GM12891 (cell line): ENCODE measurements at places on chromosomes 7 and 10.

- no peak for DNase-seq
Measured at GRCh38 chr10:54843085-54843646, 42.1 kb upstream of the PCDH15 start.

DNA sequence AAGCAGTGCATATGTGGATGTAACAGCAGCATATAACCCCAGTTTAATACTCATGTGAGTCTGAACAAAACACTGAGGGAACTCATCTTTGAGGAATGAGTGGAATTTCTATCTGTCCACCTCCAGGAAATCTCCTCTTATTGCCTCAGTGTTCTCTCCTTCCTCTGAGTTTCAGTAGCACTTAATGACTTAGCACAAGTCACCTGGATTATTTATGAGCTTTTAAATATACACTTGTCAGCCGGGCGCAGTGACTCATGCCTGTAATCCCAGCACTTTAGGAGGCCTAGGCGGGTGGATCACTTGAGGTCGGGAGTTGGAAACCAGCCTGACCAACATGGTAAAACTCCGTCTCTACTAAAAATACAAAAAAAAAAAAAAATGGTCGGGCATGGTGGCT is 4.3 kb downstream of the LRRC20 start:
- no peak for DNase-seq

DNA sequence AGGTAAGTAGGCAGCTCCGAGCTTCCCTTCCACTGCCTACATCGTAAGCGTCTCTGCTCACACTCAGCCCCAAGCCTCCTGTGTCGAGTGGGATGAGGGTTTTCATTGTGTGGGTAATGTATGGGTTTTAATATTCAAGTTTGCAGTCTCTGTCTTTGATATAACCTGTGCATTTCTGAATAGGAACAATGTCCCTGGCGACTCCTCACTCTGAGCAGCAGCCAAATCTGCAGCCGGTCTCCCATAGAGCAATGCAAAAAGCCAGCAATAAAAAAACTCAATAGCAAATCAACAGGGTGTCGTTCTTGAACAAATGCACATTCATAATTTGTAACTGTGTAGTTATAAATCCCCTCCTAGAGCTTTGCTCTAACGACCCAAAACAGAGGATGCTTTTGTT is 33.4 kb downstream of the PPP1R17 start:
- no peak for DNase-seq

DNA sequence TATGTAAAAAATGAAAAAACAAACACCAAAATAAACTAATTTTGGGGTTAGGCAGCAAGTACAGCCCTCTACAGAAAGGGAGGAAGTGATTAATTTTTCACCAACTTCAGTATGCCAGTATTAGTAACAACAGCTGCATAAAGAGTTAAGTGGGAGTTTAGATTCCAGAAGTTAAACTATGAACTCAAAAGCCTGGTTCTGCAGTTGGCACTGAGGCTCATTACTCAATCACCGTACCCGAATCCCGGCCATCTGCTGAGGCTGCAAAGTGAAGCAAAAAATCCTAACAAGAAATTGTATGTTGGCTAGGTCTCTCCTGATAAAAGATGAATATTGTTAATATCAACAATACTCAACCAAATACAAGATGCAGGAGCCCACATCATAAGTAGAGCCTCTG is 4.0 kb downstream of the NUDT5 start:
- no peak for DNase-seq

GRCh38 chr7:11427686-11428273 is 404.2 kb downstream of the THSD7A start:
- DNase-seq, result no peak

DNA sequence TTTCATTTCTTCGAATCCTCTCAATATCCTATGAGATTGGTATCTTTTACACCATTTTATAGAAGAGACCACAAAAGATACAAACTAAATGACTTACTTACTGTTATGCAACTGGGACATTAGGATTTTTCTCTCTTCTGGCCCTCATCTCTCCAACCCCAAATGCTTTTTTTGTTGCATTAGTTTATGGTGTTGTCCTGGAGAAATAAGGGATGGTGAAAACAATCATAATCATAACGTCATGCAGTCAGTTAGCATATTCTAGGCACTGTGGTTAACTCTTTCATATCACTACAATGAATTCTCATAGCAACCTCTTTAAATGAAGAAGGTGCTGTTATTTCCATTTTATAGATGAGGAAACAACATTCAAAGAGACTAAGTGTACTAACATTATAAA is 104.6 kb downstream of the PON1 start:
- no peak for DNase-seq

DNA sequence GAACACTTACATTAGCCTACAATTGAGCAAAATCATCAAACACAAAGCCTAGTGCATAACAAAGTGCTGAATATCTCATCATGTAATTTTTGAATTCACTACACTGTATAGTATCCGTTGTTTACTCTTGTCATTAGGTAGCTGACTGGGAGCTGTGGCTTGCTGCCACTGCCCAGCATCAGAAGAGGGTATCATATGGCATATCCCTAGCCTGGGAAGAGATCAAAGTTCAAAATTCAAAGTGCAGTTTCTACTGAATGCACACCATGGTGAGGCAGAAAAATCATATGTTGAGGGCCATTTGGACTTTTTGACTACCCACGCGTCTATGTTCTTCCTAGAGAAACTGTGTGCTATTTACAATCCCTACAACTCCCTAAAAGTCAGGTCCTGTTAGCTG is 7.5 kb upstream of the ZC3HAV1 start:
- DNase-seq, result no peak

- DNase-seq, result no peak
Measured at GRCh38 chr7:64101126-64101942, 56.1 kb downstream of the ZNF727 start.

DNA sequence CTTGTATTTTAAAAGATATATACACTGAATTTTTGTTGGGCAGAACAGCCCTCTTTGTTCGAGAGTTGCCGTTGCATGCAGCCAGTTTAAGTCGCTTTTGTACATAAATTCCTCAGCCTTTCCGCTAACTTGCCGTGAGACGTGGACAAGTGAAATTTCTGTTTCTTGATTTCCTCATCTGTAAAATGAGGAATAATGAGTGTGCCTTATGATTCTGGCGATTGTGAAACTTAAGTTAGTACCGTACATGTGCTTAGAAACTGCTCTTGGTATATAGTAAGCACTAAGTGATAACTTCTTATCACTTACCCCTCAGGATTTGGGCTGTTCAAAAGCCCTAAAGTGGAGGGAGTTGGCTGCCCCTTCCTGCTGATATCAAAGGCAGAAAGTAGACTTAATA is 1.4 kb downstream of the CCNJ start:
- DNase-seq, result no peak

DNA sequence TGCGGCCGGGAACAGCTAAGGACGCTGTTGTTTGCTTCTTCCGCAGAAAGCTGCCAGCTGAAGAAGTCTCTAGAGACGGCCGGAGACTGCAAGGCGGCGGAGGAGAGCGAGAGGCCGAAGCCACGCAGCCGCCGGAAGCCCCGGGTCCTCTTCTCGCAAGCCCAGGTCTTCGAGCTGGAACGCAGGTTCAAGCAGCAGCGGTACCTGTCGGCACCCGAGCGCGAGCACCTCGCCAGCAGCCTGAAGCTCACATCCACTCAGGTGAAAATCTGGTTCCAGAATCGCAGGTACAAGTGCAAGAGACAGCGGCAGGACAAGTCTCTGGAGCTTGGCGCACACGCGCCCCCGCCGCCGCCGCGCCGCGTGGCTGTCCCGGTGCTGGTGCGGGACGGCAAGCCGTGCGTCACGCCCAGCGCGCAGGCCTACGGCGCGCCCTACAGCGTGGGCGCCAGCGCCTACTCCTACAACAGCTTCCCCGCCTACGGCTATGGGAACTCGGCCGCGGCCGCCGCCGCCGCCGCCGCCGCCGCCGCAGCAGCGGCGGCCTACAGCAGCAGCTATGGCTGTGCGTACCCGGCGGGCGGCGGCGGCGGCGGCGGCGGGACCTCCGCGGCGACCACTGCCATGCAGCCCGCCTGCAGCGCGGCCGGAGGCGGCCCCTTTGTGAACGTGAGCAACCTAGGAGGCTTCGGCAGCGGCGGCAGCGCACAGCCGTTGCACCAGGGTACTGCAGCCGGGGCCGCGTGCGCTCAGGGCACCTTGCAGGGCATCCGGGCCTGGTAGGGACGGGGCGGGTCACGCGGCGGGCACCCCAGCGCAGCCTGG is 2.4 kb downstream of the NKX2-3 start:
- no peak for DNase-seq

- no peak for DNase-seq
Measured at GRCh38 chr7:73988197-73988596, 39.8 kb upstream of the ELN start.

GRCh38 chr10:111139567-111139966 is 62.7 kb downstream of the ADRA2A start:
- no peak for DNase-seq

GRCh38 chr10:1520909-1521565 is 216.3 kb downstream of the ADARB2 start:
- DNase-seq, result no peak

DNA sequence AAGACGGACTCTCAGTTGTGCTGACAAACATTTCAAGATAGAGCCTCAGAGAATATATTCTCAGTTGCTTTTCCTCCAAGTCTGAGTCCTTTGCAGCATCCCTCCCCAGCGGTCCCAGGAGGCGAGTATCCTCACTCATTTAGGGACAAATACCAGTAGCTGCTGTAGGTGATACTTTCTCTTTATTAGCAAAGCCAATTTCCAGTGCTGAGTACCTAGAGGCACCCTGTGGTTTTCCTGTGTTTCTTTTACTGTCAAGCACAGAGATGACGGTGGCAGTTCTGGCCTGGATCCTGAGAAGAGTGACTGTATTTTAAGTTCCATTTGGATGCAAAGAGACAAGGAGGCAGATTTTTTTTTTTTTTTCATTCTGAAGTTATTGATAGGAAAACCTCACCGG is 1058.4 kb downstream of the SORCS3 start:
- no peak for DNase-seq

DNA sequence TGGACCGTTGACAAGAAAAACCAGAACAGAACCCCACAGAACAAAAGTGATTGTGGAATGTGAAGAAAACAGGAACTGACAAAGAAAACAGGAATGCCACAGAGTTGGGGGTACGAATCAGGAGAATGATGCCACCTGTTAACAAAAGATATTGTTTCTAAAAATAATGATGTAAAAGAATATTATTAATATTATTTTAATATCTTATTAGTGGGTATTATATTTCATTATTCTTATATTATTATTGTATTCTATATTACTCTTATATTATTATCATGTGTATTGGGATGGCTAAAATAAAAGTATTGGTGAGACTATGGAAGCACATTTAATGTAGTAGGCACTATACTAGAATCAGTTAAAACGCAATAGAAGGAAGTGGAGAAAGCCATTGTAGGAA is 659.0 kb upstream of the PCDH15 start:
- no peak for DNase-seq

DNA sequence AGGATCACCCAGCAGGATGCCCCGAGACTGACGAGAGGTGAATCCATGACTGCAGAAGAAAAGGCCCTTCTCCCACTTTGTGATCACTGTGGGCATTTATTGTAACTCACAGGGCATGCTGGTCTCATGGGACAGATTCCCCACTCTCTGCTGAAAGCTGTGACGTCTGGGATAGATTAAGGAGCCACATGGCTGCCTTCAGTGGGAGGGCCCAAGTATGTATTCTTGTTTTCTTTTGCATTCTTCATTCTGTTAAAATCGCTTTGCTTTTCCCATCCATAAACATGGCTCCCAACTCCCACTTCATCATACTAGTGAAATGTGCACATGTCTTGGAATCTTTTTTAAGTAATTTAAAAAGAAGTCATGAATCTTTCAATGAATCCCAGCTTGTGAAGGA is 67.2 kb downstream of the FAM107B start:
- no peak for DNase-seq

GRCh38 chr10:26593896-26594295 is 103.6 kb upstream of the PDSS1 start:
- DNase-seq, result peak; percentile 37

- DNase-seq, result no peak
Measured at GRCh38 chr10:119414081-119414611, 128.4 kb downstream of the RGS10 start.

GRCh38 chr7:39888171-39888853 is 61.7 kb upstream of the CDK13 start:
- no peak for DNase-seq

DNA sequence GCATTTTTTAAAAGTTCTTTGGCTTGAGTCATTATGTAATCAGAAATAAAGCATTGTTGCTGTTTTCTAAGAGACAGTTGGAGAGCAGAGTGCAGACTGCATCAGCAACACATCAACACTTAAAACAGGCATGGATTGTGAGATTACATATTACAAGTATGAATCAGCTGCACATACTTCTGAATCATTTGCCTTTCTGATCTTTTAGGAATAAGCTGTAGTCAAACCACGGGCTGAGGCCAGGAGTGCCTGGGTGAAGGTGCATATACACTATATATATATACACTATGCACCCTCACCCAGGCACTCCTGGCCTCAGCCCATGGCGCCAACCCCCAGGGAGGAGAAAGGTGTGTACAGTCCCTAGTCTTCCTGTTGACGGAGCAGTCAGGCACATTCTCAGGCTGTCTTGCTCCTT is 52.4 kb upstream of the DLX6 start:
- no peak for DNase-seq

DNA sequence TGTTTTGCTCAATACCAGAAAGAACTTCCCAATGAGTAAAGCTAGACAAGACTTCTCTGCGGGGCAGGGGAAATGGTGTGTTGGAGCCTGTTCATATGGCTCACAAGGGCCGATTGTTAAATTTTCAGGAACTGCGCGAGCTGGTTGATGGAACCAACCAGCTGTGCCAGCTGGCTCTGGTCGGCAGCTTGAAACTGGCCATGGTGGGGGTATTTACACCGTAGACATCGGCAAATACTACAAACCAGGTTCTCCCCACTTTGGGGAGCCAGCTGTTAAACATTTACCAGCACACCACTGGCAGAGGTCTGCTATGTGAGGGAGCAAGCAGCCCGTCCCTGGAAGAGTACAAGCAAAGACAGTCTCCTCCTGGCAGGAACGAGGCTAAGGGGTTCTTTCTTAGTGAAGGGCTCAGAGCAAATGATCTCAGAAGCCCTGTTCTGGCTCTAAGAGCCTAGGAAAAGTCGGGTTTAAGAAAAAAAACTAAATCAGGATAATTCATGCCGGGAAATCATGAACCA is 8.8 kb upstream of the ZMIZ1 start:
- DNase-seq, result no peak

- DNase-seq, result no peak
Measured at GRCh38 chr10:352476-353235, 217.4 kb downstream of the ZMYND11 start.

DNA sequence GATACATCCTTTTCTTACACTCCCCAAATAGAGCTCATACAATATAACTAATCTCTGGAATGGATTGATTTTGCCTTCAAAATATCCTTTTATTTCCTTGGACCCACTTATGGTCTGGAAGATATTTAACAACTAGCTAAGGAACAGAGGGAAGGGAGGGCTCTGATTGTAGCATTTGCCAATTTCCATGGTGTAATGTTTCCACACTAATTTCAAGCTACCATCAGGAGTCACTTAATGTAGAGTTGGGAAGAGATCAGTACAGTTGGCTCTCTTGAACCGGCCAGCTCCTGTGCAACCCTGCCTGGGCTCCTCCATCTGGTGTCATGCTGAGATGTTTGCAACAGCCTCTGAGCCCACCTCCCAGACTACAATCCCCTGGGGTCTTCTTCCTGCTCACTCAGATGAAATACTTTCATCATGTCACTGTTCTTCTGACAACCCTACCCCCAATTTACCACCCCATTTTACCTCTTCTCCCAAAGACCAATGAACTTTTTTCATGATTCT is 8.0 kb upstream of the IL6 start:
- no peak for DNase-seq
